ENCODE measurements at places on chromosomes 16 and 17.

DNA sequence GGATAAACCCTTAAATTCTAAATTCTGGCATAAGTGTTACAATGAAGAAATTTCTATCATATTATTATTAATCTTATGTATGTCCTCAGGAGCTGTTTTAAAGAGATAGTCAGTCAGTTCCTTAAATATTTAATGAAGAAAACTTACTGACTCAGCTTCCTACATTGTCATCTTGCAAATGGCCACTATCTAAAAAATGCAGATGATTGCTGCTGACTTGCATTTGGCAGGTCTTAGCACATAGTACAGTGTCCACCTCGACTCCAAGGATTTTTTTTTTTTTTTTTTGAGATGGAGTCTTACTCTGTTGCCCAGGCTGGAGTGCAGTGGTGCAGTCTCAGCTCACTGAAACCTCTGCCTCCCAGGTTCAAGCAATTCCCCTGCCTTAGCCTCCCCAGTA, 55.1 kb upstream of the CORO6 start:
- no peak for DNase-seq

- no peak for DNase-seq
These were observed 893 bp downstream of the CTU2 start for GRCh38 chr16:88706965-88707826.

GRCh38 chr17:16910341-16910740, 61.6 kb downstream of the TNFRSF13B start:
- no peak for DNase-seq

DNA sequence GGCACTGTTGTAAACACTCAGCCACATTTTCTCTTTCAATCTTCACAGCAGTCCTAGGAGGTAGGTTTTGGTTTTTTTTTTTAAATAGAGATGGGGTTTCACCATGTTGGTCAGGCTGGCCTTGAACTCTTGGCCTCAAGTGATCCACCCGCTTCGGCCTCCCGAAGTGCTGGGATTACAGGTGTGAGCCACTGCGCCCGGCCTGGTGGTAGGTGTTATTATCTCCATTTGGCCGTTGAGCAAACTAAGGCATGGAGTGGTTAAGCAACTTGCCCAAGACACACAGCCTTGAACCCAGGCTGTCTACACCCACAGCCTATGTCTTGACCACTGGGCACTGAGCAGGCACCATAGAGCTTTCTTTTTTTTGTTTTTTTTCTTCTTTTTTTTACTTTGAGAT, 8.6 kb downstream of the SGCA start:
- no peak for DNase-seq

DNA sequence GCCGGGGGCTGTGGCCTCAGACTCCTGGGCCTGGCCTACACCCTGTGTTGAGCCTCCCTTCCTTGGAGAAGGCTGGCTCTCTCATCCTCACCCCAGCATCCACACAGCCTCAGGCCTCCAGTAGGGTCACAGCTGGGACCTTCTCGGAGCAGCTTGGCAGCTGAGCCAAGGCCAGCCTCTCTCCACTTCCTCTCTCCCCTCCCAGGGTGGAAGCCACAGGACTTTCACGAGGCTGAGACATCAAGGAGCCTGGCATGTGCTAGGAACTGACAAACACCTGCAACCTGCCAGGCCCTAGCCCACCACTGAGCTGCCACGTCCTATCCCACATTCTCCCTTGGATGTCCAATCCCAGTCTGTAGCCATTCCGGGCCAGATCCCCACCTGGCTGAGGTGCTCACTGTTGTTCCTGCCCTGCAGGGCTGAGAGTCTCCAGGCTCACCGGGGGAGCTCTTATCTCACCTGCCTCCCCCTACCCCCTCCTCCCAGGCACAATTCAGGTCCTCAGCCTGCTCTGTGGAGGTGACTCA, 3.1 kb downstream of the MMP15 start:
- DNase-seq = no peak

- DNase-seq = no peak
These were observed 78.5 kb upstream of the ELAC2 start for GRCh38 chr17:13096291-13096690.
